ENCODE measurements at places on chromosomes 5 and 9.
A peak's percentile ranks its signal among the peaks of the same experiment; 100 is the strongest.

- peak; percentile 11 for DNase-seq
These were observed at the start of gene SVEP1 for GRCh38 chr9:110579034-110579861. Gene SVEP1 (minus strand): TSS chr9:110579741. CDS start chr9:110579543, 198 bp downstream.

DNA sequence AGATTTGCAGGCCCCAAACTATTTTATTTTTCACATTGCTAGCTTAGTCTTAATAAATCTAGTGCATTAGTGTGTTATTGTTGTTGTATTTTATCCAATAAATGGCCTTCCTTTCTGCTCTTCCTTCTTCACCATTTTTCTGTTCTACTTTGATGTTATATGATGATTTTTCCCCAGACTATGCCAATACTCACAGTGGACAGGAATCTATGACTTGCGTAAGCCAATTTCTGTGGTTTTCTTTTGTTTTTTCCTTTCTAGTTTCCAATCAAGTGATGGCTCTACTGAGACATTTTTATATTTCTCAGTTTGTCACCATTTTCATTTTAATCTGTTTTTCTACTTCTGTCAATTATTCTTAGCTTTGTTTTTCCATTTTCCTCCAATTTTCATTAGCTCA lies 106.8 kb upstream of the FBXL7 start:
- DNase-seq: no peak

GRCh38 chr5:108739906-108740305 lies 7.8 kb upstream of the FER start:
- no peak for DNase-seq

DNA sequence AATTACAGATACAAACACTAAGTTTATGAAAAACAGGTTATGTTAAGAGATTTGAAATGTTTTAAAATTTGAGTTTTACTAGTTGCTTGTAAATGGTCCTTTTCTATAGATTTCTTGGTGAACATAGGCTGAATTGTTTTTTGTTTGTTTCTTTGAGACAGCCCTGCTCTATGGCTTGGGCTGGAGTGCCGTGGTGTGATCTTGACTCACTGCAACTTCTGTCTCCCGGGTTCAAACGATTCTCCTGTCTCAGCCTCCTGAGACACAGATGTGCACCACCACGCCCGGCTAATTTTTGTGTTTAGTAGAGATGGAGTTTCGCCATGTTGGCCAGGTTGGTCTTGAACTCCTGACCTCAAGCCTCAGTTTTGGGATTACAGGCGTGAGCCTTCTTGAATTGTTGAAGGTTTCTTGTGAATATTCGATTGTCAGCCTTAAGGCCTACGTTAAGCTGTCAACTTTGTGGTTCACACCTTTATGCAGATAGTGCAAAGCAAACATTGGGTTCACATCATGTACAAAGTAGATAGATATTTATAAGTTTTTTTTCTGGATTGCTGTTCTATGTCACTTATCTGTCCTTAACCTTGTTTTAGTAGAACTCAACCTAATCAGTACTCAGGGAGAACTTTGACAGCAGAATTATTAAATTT lies 26.2 kb downstream of the UHRF2 start:
- no peak for DNase-seq

DNA sequence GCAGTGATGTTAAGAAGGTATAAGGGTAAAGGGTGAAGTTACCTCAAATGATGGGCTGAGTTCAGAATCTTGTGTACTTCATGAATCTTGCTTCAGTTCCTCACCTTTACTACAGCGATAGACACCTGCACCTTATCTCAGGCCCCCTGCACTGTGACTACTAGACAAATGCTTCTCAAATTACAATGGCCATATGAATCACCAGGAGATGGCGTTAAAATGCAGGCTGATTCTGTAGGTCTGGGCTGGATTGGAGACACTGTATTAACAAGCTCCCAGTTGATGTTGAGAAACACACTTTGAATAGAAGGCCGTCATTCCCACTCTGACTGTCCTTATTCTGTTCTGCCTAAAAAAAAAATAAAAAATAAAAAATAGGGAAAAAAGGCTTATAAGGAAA lies 29.8 kb downstream of the TARS1 start:
- peak; percentile 20 for DNase-seq

DNA sequence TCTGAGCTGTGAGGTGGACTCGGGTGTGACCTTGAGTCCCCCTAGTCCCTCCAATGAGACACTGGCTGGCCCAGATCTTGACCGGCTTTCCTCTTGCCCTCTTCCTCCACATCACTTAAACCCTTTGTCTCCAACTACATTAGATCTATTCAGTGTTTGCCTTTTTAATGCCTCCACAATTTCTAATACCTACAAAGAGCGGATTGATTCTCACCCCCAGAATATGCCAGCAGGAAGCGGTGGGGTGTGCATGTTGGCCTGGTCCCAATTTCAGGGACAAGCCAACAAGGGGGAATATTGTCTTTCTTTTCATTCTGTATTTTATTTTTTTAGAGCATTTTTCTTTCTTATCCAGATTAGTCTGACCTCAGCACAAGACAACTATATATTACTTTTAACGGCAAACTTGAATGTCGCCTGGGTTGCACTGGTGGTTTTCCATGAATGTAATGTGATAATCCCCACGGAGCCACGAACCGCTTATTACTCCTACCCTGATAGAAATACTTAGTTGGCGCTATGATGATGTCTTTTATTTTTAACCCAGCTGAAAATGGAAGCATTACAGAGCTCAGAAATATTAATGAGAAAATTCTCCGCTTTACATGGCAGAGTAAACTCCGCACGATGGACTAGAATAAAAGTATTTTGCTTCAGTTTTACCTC lies 68.5 kb upstream of the MYO10 start:
- DNase-seq: no peak

- DNase-seq: no peak
These were observed 27.0 kb upstream of the SLC22A5 start for GRCh38 chr5:132342291-132343180.

DNA sequence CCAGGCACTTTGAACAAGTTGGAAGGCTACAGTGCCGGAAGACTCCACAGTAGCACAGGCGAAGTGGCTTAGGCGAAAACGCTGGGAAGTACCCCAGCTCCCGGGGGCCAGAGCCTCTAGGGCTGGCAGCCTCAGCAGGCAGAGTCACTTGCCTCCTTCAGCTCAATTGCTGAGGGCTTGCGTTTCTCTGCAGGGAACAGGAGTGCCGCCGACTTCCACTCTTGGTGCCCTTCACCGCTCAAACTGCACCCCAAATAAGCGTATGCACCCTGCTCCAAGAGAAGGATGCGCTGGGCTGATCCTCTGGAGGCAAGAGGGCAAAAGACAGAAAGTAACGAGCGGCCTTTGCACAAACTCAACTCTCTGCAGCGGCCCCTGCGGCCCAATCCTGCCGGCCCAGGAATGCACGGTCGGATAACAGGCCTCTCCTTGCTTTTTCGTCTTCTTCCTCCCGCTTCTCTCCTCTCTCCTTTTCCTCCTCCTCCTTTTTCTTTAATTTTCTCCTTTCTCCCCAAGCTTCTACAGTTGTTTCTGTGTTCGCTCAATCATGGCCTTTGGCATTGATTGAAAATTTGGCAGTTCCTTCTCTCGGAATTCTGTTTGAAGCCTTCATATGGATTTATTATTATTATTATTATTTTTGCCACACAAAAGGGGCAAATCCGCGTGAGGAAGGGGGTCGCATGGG lies 1.1 kb upstream of the S1PR3 start:
- no peak for DNase-seq

GRCh38 chr5:164059471-164059870 lies 554.1 kb downstream of the MAT2B start:
- DNase-seq: no peak

- no peak for DNase-seq
These were observed 21.6 kb upstream of the SPATA31D4 start for GRCh38 chr9:81906671-81907070.

DNA sequence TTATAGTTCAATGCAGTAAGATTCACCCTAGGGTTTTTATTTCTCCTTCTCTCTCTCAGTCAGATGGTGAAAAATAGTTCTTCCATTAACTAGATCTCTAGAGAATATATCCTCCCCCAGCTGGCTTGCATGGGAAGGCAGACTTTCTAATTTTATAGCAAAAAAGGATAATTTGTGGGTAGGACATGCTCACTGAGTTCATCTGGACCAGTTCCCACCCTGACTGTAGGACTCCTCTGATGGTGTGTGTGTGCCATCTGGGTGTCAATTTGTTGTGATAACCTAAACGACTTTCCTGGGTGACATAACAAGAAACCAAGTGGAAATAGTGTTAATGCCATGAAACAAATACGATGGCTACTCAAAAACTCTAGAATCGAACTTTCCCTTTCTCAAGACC lies 44.9 kb downstream of the APBA1 start:
- no peak for DNase-seq

- DNase-seq: no peak
These were observed 360.6 kb downstream of the MTRR start for GRCh38 chr5:8229551-8229950.

- DNase-seq: peak; percentile 41
These were observed 11.5 kb downstream of the SARDH start for GRCh38 chr9:133726401-133727276.

- no peak for DNase-seq
These were observed 91.7 kb upstream of the ADAMTSL1 start for GRCh38 chr9:18382243-18382642.

DNA sequence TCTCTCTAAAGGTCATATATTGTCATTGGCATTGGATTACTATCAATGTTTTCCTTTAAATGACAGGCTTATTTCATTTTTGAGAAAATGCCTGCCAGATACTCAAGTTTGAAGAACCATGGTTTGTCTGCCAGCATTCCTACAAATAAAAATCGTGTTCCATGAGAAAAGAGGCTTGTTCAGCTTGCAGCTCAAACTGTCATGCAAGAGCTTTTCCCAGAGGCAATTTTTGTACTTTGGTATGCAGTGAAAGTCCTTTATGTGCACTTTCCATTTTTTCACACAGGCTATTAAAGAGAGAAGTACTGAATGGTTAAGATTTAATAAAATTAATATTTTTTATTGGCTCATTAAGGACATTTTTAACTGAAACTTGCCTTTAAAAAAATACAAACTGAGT lies 110.4 kb downstream of the FBXO4 start:
- DNase-seq: no peak

All from NCI-H1930 (cell line).